Activated CD4-positive, CD25-positive, alpha-beta regulatory T cell (primary cell): ENCODE measurements at places on chromosomes 5 and 9.

GRCh38 chr9:26723486-26723885 lies 169.1 kb downstream of the CAAP1 start:
- DNase-seq: no peak

- no peak for DNase-seq
Measured at GRCh38 chr5:72596956-72597355, 89.7 kb upstream of the ZNF366 start.

DNA sequence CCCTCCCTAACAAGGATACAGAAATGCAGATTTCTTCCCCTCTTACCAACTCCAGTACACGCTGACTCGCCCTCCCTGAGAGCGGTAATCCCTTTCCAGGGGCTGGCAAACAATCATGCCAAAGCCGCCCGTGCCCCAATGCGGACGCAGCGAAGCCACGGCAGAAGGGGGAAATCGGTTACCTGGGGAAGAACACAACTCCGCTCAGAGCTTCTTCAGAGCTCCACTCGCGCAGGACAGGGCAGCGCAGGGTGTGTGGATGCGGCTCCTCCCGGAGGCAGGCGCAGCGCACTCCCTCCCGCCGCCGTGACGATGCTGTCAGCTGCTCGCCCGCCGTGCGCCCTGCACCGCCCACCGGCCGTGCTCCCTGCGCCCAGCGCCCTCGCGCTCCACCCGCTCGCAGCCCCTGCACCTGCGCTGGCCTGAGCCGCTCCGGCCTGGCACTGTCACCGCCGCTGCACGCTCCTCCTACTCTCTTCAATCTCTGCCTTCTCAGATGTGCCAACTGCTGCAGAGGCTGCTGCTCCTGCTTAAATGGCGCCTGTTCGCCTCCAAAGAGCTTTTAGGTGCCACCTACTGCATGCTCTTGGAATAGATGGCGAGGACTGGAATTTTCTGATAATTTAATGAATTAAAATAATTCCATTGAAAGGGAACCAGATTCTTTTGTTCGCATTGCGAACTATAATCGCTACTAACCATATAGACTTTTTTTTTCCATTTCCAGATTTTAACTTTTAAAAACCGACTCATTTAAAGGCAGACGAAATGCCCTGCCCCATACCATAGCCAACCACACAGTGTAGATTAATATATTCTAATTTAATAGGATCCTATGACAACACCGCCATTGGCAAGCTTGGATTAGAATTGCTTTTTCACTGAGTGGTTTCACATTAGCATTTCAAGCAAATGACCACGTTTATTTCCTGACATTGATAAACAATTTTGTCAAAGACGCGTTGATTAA lies at the start of gene DIRAS2:
TSS of gene DIRAS2 (minus strand) at position 255 of the 970 bp plus-strand sequence. CDS start 28,997 bp downstream, outside the sequence.
- no peak for DNase-seq

- DNase-seq: no peak
Measured at GRCh38 chr5:144468571-144468970, 297.9 kb downstream of the KCTD16 start.

DNA sequence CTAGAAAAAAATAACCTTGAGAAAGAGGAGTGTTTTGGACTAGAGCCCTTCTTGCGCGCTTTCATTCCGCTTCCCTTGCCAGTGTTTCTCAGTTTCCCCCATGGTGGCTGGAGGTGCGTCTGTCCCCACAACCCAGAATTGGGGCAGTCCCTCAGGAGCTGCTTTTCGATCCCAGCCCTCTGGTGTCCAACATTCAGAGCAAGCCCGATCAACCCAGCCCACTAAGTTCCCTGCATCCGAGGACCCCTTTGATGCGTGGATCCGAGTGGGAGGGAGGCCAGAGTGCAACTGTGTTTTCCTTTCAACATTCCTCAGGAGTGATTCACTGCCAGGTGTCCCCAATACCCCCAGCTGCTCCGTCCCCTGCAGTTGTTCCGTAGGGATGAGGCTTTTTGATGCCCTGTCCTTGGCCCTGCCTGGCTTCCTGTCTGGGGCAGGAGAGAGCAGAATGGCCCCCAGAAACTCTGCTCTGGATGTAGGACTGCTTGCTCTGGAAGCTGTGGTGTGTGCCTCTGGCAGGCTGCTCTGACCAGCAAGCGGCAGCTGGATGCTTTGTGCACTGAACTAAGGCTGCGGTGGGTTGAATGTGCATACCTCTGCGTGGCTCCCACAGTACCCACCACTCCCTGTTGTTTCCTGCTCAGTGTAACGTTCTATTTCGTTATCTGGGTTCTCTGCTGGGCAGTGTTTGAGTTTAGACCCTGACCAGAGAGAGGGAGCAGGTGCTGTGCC lies 117.5 kb downstream of the BOD1 start:
- no peak for DNase-seq

DNA sequence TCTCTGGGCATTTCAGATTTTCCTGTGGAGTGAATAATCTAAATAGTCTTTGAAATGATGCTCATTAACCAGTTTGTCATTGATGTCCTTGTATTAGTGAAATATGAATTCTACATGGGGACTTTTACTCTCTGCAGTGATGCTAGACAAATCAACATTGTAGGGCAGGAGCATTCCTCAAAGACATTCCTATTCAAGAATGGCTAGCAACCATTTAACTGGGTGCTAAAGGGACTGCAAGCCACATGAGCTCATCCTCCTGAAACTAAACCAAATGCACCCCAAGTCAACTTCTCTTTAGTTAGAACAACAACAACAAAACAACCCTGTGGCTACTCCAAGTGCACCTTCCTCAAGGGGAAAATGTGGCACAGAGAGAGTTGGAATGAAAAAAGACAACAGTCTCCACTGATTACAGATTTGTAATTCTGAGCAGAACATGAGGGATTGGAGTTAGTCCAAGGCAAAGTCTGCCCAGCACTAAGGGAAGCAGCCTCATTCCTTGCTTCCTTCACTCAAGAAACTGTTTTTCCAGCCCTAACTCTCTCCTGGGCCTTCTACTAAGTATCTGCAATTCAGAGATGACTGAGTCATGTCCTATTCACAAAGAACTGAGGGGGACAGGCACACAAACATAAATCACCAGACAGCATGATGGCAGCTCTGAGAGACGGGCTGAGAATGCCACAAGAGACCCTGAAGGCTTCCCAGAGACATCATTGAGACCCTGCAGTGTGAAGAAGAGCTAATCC lies 82.0 kb upstream of the WWC1 start:
- no peak for DNase-seq

- DNase-seq: no peak
Measured at GRCh38 chr9:9004810-9005209, 1205.2 kb upstream of the DMAC1 start.

DNA sequence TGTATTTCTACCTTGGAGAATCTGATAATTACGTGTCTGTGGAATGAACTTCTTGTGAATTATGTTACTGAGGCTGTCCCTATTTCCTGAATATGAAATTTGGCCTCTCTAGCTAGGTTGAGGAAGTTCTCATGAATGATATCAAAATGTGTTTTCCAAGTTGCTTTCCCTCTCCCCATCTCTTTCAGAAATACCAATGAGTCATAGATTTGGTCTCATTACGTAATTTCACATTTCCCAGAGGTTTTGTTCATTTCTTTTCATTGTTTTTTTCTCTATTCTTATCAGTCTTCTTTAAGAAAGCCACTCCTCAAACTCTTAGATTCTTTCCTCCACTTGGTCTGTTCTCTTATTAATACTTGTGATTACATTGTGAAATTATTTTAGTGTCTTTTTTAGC lies 923.8 kb upstream of the CDH9 start:
- DNase-seq: no peak

DNA sequence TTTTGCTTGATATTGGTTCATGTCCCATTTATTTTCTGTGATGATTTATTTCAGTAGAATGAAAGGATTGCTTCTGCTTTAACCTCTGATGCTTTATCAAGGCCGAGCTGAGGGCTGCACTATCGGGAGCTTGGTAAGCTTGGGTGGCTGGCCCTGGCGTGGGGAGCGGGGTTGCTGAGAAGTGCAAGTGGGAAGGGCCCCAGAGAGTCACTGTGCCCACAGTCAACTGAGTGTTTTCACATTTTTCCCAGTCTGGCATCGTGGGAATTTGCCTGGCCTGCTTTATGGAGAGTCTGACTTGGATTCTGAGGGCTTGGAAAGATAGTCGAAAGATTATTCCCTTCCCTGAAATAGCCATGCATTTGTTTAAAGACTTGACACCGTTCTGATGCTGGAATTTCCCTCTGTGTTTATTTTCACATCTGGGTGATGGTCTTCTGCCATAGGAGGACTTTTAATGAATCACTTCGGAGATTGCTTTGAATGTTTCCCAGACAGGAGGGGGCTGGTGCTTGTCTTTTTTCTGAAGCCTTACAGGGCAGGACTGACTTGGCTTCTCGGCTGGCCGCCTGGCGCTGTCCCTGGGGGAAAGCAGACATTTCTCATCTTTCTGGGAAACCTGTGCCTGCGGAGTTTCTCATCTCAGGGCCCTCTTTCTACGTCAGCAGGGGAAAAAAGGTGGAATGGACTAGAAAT lies 139.0 kb downstream of the BOD1 start:
- DNase-seq: no peak

DNA sequence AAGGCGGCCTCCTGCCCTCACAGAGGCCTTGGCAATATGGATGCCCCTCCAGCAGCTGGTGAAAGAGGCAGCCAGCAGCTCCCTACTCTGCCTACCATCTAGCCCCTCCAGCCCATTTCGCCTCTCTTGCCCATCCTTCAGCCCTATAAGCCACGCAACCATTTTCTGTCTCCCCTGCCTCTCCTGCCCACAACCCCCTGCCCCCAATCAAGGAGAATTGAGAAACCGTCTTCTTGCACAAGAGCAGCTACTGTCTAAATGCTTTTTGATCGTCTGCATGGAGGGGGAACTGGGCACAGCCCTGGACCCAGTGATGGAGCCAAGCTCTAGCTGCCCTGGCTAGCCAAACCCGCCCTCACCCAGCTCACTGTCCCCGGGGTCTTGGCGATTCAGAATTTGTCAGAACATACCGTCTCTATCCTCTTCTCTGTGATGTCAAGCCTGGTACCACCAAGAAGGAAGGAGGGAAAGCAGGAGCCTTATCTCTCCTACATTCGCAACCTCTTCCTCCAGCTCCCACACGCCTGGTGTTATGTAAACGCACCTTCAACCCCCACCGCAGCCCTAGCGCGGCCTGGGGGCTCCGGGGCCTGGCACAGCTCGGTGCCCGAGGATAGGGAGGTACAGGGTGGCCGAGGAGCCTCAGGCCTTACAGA lies 1.2 kb downstream of the SPRY4 start:
- DNase-seq: no peak

DNA sequence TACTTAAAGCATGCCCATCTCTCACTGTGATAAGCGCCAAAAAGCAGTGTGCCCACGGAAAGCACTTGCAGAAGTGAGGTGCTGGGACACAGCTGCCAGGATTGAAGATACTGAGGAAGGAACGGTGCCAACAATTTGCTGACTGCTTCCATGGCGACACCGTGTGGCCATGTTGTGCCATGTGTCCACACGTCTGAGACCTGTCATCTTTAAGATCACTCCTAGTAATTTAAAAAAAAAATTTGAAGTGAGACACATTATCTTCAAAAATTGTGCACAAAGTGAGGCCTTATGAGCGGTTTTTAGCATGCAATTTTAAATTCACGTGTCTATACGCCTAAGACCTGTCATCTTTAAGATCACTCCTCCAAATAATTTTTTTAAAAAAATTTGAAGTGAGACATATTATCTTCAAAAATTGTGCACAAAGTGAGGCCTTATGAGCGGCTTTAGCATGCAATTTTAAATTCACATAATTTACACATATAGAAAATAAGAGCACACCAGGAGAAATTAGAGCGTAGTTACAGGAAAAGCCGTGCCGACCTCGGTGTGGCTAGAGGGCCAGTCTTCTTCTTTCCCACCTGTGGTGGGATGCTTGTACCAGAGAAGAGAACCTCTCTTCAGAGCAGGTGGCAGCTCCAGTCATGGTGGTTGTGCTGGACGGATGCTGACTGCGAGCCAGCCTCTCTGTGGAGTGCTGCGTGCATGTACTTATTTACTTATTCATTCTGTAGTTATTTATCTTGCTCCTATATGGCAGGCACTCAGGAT lies 21.4 kb upstream of the FLT4 start:
- DNase-seq: no peak

GRCh38 chr9:36855448-36856315 lies 178.4 kb downstream of the PAX5 start:
- no peak for DNase-seq

DNA sequence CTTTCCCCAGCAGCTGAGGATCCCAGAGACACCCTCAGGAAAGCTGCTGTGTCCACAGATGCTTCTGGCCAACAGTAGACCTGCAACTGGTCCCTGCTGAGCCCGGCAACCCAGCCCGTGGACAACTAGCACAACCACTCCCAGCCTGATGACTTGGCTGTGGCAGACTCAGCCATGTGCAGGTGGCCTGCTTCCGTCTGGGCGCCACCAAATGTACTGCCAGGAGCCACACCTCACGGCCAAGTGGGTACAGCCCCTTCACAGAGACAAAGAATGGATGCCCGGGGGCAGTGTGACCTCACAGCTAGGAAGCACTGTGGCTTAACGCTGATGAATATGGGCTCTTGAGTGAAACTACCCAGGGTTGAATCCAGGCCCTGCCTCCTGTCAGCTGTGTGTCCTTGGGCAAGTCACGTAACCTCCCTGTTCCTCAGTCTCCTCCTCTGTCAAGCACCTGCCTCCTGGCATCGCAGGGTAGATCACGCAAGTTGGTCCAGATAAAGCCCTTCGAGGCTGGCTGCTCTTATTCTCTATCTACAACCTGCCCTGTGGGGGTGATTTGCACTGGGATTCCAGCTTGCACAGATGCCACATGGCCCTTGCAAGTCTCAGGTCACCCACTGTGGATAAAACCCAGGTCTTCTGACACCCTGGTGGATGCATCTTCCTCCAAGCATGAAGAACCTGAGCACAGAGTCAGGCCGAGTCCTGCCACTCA lies 225.0 kb downstream of the PBX3 start:
- DNase-seq: no peak

DNA sequence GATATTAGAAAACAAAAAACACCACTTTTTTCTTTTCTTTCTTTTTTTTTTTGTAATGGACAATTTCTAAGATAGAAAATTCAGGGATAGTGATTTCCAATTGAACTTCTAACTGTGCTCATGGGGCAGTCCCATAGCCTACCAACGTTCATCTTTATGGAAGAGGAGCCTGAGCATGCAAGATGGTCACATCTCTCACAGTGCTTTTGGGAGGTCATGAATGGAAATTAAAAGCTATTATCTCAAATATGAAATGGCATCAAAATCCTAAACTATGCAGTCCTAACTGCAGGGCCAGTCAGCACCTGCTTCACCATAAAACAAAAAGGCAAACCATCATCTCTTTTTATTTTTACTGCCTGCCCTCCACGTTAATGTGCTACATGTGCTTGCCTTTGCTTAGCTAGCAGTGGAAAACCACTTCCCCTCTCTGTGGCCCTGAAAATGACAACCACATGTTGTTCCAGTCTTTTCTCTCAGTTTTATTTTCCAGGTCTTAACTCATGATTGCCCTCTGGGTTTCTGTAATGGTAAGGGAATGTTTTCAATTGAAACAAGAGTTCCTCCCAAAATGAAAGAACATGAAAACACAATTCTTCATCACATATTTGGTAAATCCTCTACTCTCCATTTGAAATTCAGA lies 16.7 kb downstream of the IFNB1 start:
- no peak for DNase-seq

- DNase-seq: no peak
Measured at GRCh38 chr5:107269678-107270077, 401.1 kb downstream of the EFNA5 start.
